ENCODE measurements at places on chromosomes 1 and 21.

DNA sequence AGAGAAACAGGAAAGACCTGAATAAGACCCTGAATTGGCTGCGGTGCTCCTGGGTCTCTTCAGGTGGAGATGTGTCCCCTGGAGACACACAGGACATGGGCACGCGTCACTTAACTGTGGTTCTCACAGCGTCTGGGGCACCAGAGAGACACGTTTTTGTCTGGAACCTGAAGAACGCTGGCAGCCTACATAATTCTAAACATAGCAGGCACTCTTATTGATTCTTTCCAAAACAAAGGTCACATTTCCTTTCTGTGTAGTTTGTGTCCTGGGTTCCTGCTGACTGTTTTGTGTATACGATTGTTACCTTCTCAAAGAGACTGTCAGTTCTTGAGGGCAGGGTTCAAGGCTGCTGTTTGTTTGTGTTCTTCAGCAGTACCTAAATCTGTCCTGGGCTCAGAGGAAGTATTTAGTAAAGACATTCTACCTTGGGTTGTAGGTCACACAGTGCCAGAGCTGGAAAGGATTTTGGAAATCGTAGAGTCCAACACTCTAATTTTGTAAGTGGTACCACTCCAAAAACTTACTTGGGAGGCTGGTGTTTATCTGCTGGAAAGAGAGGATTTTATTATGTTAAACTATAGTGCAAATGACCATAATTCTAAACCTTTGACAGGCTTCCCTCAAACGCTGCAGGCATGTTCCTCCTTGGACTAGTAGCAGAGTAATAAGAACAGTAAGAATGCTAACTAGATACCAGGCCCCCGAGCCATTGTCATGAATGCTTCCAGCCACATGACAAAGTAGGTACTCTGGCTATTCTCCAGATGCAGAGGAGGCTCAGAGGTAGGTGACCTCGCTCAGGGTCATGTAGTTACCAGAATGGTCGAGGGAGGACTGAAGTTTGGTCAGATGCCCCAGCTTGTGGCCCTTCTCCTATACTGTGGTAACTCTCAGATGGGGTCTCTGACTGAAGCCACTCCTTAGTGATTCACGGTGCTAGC is 164.3 kb downstream of the DHRS3 start:
- DNase-seq, result no peak

GRCh38 chr21:31117128-31117916 is 79.0 kb upstream of the KRTAP19-8 start:
- no peak for DNase-seq

DNA sequence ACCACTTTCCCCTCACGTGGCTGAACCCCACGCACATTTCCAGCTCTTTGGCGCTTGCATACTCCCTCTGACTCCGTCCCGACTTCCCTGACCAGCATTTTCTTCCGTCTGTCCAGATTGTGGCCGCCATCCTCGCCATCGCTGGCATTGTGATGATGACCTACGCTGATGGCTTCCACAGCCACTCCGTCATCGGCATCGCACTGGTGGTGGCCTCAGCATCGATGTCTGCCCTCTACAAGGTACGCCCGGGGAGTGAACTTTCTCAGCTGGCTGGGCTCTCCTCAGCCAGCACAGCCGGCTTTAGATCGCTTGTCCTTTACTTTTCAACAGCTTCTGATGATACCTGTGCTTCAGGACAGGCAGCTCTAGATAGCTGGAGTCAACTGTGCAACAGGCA is 56.8 kb upstream of the COA6 start:
- no peak for DNase-seq

DNA sequence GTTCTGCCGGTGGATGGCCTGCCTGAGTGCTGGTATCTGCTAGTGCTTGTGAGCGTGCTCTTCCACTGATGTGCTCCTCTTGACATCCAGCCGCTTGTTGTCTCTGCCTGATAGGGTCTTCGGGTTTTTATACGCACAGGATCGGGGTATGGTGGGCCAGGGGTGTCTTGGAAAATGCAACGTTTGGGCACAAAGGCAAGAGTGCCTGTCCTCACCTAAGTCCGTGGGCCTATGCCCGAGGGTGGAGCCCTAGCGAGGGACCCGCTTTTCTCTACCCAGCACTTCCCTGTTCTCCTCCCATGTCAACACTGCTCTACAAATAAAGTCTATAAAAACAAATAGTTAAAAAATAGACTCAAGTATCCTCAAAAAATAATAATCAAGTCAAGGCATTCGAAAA is 1007.8 kb downstream of the PLA2G4A start:
- no peak for DNase-seq

- DNase-seq, result no peak
Measured at GRCh38 chr1:78141531-78142231, 95.9 kb downstream of the GIPC2 start.

GRCh38 chr21:29366532-29366931 is 67.8 kb downstream of the BACH1 start:
- no peak for DNase-seq

GRCh38 chr1:64828829-64829228 is 84.0 kb downstream of the RAVER2 start:
- DNase-seq, result no peak

Measured in activated CD4-positive, CD25-positive, alpha-beta regulatory T cell treated with anti-CD3 and anti-CD28 coated beads, Interleukin-2, amount 50 U/mL, for 72 hours (primary cell).